SK-N-SH treated with all-trans-retinoic acid at 6 μM for 48 hours (cell line): ENCODE measurements at places on chromosomes 16 and 17.

GRCh38 chr16:77738706-77739558, 16.6 kb downstream of the NUDT7 start:
- ATAC-seq = no peak

DNA sequence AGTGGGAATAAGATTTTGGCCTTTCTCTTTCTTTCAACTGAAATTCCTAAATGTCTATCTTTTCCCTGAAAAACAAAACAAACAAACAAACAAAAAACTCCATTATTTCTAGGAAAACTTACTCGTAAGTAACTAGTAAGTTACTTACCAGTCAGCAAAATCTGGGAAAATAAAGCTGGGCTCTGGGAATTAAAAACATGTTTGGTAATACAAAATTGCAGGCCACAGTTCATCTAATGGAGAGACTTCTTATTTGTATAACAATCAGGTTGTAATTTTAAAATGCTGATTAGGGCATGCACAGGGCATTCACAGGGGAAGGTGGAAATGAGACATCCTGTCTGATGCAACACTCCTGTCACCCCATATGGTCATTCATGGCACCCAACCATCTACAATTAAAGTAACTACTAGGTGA, 3.8 kb upstream of the WIPI1 start:
- no peak for ATAC-seq

- ATAC-seq = no peak
These were observed 114.6 kb downstream of the PITPNC1 start for GRCh38 chr17:67491681-67492024.

- no peak for ATAC-seq
These were observed 273.9 kb upstream of the MAF start for GRCh38 chr16:79874391-79874790.

DNA sequence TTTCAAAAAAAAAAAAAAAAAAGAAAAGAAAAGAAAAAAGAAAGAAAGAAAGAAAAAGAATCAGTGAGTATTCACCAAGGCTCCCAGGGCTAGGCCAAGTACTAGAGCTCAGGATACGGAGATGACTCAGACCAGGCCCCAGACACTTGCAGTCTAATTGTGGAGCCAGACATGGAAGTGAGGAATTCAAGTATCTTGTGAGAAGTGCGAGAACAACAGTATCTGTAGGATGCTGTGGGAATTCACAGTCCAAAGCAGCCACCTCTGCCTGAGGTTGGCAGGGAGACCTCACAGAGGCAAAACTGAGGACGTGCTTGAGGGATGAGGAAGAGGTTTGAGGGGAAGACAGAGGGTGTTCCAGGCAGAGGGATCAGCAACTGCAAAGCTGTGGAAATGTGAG, 14.0 kb upstream of the ALDOA start:
- ATAC-seq = peak; percentile 62
